ENCODE measurements at places on chromosomes 7 and 10.

GRCh38 chr7:142375710-142376313 is 118.0 kb upstream of the PRSS58 start:
- no peaks in the 10 kb centered on the region for H3K36me3 ChIP-seq
- H3K4me3 ChIP-seq: no peak overlapping the region
- no peak for DNase-seq
- no peaks in the 10 kb centered on the region for H3K4me1 ChIP-seq

GRCh38 chr10:36872702-36873393 is 252.6 kb upstream of the ANKRD30A start:
- H3K4me3 ChIP-seq: no peak overlapping the region
- H3K4me1 ChIP-seq: no peaks in the 10 kb centered on the region
- no peaks in the 10 kb centered on the region for H3K36me3 ChIP-seq
- no peak overlapping the region for H3K27ac ChIP-seq

DNA sequence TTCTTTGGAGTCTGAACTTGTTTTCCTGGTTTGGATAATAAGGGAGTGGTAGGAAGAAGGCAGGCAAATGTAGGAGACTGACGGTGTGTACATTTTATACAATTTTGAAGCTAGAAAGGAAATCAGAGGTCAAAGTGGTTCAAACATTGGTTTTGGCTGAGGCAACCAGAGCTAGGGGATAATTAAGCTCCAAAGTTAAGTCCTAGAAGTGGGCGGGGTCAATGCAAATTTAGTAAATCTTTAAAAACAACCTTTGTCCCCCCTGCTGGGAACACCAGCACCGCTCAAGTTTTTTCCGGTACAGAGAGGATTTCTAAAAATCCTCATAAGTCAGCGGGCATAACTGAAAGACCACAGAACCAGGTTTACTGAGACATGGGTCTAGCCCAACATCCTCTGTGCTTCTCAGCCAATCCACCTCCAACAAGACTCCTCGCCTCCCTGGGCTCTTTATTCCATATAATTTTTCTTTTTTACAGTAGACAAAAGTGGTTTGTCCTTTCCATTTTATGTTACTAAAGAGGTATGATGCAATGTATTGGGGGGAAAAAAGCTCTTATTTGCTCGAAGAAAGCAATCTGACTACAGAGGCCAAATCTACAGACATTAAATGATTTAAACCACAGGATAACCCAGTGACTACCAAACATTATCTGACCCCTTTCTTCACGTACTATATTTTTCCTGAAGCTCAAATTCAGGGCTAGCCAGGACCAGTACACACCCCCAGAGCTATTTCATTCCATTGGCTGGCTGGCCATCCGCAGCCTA is 1.6 kb downstream of the GLUD1 start:
- H3K27me3 ChIP-seq: no peaks in the 10 kb centered on the region
- H3K27ac ChIP-seq: no peak overlapping the region
- H3K4me1 ChIP-seq: no peaks in the 10 kb centered on the region
- H3K36me3 ChIP-seq: no peaks in the 10 kb centered on the region
- no peak for DNase-seq

DNA sequence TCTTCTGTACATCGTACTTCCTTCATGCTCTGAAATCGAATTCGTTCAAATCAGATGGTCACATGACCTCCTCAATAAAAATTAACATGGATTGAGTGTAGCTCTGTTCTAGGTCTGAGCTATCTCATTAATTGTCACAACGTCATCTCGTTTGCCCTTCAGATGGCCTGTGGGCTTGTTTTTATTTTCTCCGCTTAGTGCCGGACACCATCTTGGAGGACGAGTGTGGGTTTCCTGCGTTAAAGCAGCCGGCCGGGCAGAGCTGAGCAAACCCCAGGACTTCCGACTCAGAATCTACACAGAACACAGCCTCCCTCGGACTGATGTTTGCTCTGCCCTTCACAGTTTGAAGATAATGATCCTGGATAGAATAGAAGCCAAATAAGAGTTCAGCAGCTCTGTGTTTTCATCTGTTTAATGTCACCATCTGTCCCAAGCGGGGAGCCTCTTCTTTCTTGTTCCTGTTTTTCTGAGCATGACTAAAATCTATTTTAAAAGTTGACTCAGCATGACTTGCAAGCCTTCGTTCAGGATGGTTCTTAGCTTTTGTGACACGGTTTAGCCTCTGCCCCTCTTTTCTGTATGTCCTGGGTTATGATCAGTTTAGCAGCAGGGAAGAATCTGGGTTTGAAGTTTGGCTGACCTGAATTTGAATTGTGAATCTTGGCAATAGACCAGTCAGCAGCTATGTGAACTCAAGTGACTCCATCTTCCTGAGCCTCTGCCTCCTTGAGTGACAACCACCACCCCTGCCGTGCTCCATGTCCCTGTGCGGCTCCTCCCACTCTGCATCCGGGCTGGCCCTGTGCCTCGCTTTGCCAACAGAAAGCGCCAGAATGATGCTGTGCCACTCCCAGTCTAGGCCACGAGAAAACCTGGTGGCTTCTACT is 30.6 kb upstream of the GALNTL5 start:
- no peak overlapping the region for H3K4me3 ChIP-seq
- H3K27me3 ChIP-seq: no peaks in the 10 kb centered on the region
- DNase-seq: no peak
- peaks cover 1% of the 10 kb centered on the region for H3K4me1 ChIP-seq
- H3K36me3 ChIP-seq: no peaks in the 10 kb centered on the region
- H3K27ac ChIP-seq: no peak overlapping the region

DNA sequence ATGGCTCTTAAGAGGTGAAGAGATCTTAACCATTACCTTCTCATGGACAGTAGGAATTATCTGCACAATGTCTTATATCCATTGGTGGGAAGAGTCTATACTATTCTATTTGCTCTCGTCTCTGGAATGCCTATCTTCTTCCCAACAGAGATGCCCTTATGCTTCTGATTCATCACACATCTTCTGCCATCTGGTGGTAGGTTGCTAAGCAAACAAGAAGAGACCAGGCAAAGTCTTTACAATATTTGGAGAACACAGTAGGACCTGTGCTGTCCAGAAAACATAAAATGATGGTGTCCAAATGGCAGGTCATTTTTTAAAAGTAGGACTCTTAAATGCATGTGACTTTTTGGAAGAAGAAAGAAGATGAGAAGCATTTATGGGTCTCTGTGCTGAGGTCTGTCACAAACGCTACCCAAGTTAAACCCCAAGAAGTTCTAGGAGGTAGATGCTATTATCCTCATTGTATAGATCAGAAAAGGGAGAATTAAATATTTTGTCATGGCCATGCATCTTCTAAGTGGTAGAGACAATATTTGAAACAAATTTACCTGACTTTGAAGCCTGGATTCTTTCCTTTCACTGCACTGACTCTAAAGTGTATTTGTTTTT is 67.8 kb upstream of the NXPH1 start:
- no peaks in the 10 kb centered on the region for H3K36me3 ChIP-seq
- H3K27me3 ChIP-seq: no peaks in the 10 kb centered on the region
- H3K27ac ChIP-seq: no peak overlapping the region
- no peak overlapping the region for H3K4me3 ChIP-seq
- H3K4me1 ChIP-seq: peaks cover 14% of the 10 kb centered on the region
- peak; percentile 20 for DNase-seq

GRCh38 chr7:75987026-75987804 is 7.2 kb downstream of the TMEM120A start:
- no peak overlapping the region for H3K27ac ChIP-seq
- no peak overlapping the region for H3K4me3 ChIP-seq
- peaks cover 9% of the 10 kb centered on the region for H3K4me1 ChIP-seq
- no peak for DNase-seq

DNA sequence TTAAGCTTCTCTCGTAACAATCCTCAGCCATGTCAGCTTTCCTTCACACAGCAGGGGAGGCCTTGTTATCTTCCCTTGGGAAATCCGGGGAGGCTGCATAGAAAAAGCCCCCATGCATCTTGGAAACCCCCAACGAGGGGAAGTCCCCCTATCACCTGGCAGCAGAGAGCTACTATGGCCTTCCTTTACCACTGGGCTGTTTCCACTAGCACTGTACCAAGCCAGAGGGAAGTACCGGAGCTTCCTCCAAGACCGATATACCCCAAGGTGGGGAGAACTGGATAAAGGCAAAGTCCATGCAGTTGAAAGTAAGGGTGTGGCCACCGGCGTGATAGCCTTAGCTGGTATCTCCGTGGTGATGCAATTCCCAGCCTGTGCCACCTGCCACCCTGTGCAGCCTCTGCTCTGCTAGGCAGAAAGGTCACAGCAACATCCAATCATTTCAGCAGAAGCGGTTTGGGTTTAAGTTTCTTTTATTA is 4.4 kb upstream of the CLIP2 start:
- H3K27me3 ChIP-seq: no peaks in the 10 kb centered on the region
- no peak overlapping the region for H3K27ac ChIP-seq
- peaks cover 17% of the 10 kb centered on the region for H3K4me1 ChIP-seq
- no peak for DNase-seq
- no peak overlapping the region for H3K4me3 ChIP-seq
- H3K36me3 ChIP-seq: no peaks in the 10 kb centered on the region

GRCh38 chr7:135260470-135260869 is 26.8 kb downstream of the STRA8 start:
- no peak for DNase-seq
- H3K27ac ChIP-seq: no peak overlapping the region
- H3K4me1 ChIP-seq: no peaks in the 10 kb centered on the region
- H3K27me3 ChIP-seq: no peaks in the 10 kb centered on the region
- no peak overlapping the region for H3K4me3 ChIP-seq
- H3K36me3 ChIP-seq: no peaks in the 10 kb centered on the region

- H3K27me3 ChIP-seq: no peaks in the 10 kb centered on the region
- no peak overlapping the region for H3K27ac ChIP-seq
- DNase-seq: no peak
- H3K36me3 ChIP-seq: no peaks in the 10 kb centered on the region
- peaks cover 24% of the 10 kb centered on the region for H3K4me1 ChIP-seq
Observed at GRCh38 chr10:62772186-62772974, 32.1 kb upstream of the ADO start.

GRCh38 chr10:88896994-88897853 is 17.2 kb downstream of the STAMBPL1 start:
- H3K4me3 ChIP-seq: no peak overlapping the region
- H3K27me3 ChIP-seq: no peaks in the 10 kb centered on the region
- no peaks in the 10 kb centered on the region for H3K36me3 ChIP-seq
- no peak overlapping the region for H3K27ac ChIP-seq

DNA sequence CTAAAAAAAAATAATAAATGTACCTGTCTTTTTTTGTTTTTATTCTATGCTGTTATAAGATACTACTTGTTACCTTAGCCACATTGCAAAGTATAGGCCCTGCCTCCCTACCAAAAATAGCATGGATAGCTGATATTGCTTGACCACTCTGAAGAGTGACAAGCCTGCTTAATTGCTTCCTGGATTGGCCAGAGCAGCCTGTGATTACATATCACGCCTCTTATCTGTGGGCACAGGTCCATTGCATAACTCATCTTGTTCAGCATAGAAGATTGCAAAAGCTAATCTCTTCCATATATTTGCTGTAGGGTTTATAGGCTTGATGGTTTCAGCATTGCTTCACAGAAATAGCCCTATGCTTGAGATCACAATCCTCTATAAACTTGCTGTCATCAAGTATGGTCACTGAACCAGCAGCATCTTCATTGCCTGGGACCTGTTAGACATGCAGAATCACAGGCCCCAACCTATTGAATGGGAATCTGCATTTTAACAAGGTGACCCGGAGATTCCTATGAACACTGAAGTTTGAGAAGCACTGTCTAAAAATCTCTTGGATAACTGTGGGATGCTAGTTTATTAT is 280.8 kb upstream of the CDC14C start:
- no peaks in the 10 kb centered on the region for H3K4me1 ChIP-seq
- H3K36me3 ChIP-seq: no peaks in the 10 kb centered on the region
- no peak overlapping the region for H3K27ac ChIP-seq
- no peak for DNase-seq
- H3K4me3 ChIP-seq: no peak overlapping the region
- H3K27me3 ChIP-seq: no peaks in the 10 kb centered on the region

GRCh38 chr10:74705358-74705980 is 120.9 kb upstream of the KAT6B start:
- no peaks in the 10 kb centered on the region for H3K27me3 ChIP-seq
- no peak overlapping the region for H3K4me3 ChIP-seq
- no peak for DNase-seq
- no peaks in the 10 kb centered on the region for H3K4me1 ChIP-seq
- H3K36me3 ChIP-seq: no peaks in the 10 kb centered on the region
- no peak overlapping the region for H3K27ac ChIP-seq

DNA sequence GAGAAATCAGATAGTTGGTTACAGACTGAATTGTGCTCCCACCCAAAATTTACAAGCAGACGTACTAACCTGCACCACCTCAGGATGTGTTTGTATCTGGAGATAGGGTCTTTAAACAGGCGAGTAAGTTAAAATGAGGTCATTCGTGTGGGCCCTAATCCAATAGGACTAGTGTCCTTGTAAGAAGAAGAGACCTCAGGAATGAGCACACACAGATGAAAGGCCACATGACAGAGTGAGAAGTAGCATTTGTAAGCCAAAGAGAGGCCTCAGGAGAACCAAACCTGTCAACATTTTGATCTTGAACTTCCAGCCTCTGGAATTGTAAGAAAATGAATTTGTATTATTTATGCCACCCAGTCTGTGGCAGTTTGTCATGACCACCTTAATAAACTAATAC is 149.5 kb upstream of the VWC2 start:
- H3K4me1 ChIP-seq: no peaks in the 10 kb centered on the region
- H3K27ac ChIP-seq: no peak overlapping the region
- H3K4me3 ChIP-seq: no peak overlapping the region
- H3K36me3 ChIP-seq: no peaks in the 10 kb centered on the region

DNA sequence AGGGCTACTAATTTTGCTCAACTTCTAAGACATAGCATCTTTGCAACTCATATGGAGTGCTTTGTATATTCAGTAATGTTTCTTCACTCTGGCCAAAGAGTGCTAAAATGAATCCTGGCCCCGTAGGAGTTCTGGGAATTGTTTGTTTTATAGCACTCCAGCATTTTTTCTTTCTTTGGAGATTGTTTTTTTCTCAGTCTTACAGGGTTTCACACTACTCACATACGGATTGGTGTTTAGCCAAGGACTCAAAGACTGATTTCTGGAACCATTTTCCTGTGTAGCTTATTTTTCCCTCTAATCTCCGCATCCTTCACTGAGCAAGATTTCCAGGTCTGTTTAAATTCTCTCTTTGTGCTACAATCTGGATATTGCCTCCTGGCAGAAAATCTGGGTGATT is 6.4 kb downstream of the TAS2R41 start:
- H3K36me3 ChIP-seq: no peaks in the 10 kb centered on the region
- no peaks in the 10 kb centered on the region for H3K27me3 ChIP-seq
- H3K4me1 ChIP-seq: no peaks in the 10 kb centered on the region
- no peak overlapping the region for H3K4me3 ChIP-seq
- DNase-seq: no peak
